Stimulated activated CD4-positive, alpha-beta T cell treated with anti-CD3 and anti-CD28 coated beads, Interleukin-1b, Interleukin-23, amount 100 ng/mL, for 1 hour (primary cell): ENCODE measurements at places on chromosomes 12 and 14.

DNA sequence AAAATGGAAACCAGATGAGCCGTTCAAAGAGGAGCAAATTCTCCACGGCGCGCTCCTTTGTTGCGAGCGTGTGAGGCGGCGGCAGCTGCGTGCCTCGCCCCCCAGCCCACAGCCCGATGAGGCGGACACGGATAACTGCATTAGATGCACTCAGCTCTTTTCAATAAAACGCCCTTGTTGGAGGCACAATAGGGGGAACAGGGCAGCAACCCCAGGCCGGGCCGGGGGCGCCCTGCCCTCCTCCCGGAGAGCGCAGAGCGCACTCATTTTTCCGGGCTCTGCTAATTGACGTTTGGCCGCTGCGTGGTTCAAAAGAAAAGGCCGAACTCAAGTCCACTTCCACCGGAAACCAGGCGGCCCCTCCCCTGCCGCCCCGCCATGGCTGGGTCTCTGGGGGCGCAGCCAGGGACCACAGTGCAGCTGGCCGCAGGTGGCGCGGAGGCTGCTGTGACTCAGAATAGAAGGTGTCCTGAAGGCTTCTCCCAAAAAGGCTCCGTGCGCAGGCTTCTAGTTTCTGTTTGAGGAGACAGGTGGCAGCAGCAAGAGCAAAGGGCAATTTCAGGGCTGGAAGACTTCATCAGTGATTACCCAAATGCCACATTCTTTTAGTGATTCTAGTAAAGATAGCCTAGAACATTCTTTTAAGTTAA is 29.0 kb upstream of the SMOC1 start:
- no peak for DNase-seq

DNA sequence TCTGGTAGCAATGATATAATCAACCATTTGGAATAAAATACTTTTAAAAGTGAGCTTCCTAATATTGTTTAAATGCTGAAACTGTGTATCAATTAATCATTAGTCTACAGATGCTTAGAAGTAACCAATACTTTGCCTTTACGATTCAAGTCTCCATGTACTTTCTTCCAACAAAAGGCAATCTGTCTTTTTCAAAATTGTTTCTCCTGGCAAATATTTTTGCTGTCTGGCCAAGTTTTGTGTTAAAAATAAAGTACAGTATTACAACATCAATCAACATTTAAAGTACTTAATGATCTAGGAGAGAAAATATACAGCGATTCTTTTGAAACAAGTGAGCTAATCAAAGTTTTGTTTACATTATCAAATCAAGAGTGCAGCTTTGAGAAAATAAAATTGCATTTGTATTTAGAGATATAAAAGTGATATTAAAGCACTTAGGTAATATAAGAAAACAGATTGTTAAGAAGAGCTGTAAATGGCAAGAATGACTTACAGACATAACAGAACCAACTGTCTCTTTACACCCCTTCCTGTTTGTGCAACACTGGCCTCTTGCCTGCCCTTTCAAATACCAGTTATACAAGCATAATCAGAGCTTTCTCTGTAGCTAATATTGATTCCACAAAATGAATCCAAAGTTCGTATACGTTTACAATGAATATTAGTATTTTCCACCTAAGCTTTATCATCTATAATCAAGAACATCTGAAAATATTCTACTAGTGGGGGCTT is 38.2 kb upstream of the FBLN5 start:
- no peak for DNase-seq

DNA sequence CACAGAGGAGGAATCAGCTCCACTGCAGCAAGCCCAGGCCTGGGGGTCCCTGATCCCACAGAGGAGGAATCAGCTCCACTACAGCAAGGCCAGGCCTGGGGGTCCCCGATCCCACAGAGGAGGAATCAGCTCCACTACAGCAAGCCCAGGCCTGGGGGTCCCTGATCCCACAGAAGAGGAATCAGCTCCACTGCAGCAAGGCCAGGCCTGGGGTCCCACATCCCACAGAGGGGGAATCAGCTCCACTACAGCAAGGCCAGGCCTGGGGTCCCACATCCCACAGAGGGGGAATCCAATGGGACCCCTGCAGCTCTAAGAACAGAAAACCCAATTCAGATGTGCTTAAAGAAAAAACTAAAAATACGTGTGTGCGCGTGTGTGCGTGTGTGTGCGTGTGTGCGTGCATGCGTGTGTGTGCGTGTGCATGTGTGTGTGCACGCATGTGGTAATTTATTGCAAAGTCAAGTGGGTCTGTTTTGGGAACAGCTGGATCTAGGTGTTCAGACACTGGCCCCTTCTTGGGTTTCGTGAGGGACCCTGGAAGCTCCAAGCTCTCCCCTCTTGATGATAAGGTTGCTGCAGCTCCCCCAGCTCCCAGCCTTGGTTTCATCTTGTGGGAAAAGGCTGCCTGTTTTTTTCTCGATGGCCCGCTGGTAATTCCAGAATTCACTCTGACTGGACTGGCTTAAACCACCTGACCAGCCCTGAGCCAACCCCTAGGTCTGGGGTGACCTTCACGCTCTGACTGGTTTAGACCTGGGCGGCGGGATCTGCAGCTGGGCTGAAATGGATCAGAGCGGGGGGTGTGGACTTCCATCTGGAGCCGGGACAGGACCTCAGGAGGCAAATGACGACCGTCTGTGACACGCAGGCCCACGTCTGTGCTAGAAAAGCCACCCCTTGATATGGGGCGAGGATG is 47.1 kb downstream of the GALNT9 start:
- DNase-seq: no peak

DNA sequence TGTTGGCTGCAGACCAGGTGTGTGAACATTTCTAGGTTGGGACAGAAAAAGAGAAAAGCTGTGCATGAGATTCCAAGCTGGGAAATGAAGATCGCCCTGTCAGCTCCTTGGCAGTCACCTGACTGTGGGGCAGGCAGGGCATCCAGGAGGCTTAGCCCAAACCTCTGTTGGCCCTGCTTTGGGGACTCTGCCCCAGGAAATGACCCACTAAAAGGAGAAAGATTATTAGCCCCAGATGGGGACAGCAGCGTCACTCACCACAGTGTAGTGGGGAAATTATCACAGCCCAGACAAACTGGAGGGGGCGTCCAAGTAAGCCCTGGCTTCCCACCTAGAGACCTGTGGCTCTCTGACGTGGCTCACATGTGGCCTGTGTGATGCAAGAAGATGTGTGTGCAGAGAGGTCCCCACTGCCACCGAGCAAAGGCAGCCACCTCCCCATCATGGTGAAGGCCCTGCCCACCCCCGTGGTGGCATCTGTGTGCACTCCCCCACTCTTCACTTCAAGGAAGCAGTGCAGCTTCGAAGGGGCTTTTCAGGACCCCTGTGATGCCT is 39.1 kb downstream of the DIO3 start:
- no peak for DNase-seq

DNA sequence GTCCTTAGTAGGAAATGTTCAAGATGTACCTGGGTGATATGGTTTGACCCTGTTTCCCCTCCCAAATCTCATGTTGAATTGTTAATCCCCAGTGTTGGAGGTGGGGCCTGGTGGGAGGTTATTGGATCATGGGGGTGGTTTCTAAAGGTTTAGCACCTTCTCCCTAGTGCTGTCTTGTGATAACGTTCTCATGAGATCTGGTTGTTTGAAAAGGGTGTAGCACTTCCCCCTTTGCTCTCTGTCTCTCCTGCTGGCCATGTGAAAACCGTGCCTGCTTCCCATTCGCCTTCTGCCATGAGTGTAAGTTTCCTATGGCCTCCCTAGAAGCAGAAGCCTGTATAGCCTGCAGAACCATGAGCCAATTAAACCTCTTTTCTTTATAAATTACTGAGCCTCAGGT is 353.0 kb upstream of the SFSWAP start:
- DNase-seq: no peak

- DNase-seq: no peak
Measured at GRCh38 chr12:12693111-12693671, 2.8 kb downstream of the GPR19 start.

- no peak for DNase-seq
Measured at GRCh38 chr12:571795-572531, 91.3 kb downstream of the NINJ2 start.

DNA sequence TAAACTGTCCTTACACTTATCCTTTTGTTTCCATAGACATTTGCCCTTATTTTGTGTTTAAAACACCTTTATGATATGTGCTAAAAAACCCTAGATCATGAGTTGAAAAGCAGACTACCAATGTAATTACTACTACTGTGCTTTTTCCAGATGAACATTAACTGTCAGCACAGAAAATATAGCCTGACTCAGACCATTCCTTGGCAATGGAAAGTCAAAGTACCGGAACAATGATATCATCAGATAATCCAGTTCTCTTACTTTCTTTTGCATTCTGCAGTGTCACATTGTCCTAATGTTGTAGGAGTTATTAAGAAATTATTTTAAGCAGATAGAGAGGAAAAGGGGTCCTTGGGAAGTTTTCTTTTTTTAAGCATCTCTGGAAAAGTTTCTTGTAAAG is 1189.0 kb upstream of the FLRT2 start:
- DNase-seq: no peak

- no peak for DNase-seq
Measured at GRCh38 chr12:67645126-67645525, 3.4 kb upstream of the DYRK2 start.

GRCh38 chr14:61334197-61334701 is 12.9 kb downstream of the PRKCH start:
- DNase-seq: no peak

GRCh38 chr12:40054555-40055227 is 51.2 kb downstream of the SLC2A13 start:
- DNase-seq: no peak

- no peak for DNase-seq
Measured at GRCh38 chr12:44848703-44849085, 27.4 kb downstream of the NELL2 start.

DNA sequence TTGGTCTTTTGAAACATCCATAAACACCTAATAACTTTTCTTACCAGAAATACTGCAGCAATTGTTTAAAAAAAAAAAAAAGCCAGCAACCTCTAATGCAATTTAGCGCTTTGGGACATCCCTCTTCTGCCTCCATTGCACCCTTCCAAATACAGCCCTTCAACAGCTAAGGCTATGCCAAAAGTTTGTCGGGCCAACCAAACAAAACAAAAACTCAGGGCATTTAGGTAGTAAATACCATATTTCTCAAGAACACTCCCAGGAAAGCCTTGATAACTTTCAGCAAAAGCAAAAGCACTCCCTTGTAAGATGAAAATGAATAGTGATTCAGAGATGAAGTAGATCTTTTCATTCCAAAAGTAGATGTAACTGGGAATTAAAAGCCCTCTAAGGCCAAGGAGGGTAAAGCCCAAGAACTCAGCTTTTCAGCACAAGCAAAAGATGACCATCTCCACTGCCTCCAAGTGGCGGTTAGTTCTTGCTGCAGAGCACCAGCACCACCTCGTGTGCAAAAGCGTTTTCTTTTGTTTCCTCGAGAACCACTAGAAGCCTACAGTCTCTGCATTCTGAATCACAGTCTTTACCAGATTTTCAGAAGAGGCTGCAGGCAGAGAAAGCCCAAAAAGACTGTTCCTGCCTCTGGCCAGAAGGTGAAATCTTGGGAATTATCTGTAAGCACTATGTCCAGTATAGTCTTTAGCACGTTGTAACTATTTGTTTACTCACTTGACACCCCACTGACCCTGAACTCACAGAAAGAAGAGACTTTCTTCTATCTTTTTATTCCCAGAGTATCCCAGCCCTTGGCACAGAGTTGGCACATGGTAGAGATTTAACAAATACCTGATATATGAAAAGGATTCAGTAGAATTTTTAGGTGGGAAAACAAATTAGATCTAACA is 53.1 kb downstream of the SIX6 start:
- no peak for DNase-seq

- no peak for DNase-seq
Measured at GRCh38 chr14:97010491-97011160, 213.4 kb downstream of the VRK1 start.

DNA sequence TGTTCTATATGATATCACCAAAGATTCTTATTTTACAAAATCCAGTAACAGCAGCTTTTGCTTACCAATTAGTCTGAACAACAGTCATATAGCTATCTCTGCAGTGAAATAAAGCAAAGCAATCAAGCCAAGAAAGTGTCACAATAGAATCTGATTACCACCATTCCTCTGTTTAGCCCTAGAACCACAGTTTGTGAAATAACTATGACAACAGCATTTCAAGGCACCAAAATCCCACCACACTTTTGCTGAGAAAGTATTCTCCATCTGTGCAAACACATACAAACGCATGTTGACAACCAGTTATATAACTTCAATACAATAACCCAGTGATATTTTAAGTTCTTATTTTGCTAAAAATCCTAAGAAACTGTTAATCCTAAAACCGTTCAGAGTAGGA is 7.4 kb downstream of the PPP1R13B start:
- no peak for DNase-seq

- no peak for DNase-seq
Measured at GRCh38 chr12:56676851-56677580, 11.1 kb downstream of the PTGES3 start.

DNA sequence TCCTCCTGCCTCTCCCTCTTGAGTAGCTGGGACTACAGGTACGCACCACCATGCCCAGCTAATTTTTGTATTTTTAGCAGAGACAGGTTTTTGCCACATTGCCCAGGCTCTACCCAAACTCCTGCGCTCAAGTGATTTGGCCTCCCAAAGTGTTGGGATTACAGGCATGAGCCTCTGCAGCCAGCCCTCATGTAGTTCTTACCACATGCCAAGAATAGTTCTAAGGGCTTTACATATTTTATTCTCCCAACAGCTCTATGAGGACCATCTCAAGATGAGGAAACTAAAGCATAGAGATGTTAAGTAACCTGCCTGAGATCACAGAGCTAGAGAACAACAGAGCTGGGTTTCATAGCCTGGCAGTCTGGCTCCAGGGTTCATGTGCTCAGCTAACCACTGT is 37.9 kb upstream of the ALDH2 start:
- DNase-seq: no peak

- DNase-seq: no peak
Measured at GRCh38 chr12:104064842-104065427, 604 bp downstream of the HCFC2 start.

DNA sequence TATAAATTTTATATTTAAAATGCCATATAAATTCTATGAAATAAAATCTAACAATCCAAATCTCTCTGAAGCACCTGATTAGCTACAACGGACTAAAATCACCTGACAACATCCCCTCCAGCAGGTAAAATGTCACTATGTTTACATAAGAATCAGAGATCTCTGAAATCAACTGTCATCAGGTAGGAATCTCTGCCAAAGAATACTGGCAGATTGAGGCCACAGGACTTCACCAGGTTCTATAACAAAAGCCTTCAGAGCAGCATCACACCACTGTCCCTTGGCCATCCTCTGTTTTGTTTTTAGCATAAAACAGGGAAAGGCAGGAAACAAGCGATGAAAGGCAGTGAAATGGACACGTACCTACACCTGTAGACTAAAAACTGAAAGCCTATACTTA is 22.1 kb downstream of the FGD6 start:
- no peak for DNase-seq

- DNase-seq: no peak
Measured at GRCh38 chr12:115464111-115464581, 780.2 kb upstream of the TBX3 start.
